Adipocyte (in vitro differentiated cells): ENCODE measurements at places on chromosomes 1 and 21.
A peak's percentile ranks its signal among the peaks of the same experiment; 100 is the strongest.

DNA sequence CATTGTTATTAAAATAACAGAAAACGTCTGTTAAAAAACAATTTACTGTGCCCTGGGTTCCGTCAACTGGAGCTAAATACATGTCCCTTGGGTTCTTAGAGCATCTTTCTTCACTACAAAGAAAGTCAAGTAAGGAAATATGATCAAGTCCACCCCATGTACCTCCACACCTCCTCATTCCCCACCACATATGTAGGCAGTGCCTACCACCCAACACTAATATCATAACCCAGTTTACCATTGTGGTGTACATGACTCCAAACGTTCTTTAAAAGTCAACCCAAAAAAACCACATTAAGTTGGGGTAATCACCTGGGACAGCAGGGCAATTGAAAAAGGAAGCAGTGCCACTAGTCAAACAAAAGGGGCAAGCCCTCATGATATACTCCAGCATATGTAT lies 7.8 kb upstream of the LRRC52 start:
- DNase-seq, result no peak

DNA sequence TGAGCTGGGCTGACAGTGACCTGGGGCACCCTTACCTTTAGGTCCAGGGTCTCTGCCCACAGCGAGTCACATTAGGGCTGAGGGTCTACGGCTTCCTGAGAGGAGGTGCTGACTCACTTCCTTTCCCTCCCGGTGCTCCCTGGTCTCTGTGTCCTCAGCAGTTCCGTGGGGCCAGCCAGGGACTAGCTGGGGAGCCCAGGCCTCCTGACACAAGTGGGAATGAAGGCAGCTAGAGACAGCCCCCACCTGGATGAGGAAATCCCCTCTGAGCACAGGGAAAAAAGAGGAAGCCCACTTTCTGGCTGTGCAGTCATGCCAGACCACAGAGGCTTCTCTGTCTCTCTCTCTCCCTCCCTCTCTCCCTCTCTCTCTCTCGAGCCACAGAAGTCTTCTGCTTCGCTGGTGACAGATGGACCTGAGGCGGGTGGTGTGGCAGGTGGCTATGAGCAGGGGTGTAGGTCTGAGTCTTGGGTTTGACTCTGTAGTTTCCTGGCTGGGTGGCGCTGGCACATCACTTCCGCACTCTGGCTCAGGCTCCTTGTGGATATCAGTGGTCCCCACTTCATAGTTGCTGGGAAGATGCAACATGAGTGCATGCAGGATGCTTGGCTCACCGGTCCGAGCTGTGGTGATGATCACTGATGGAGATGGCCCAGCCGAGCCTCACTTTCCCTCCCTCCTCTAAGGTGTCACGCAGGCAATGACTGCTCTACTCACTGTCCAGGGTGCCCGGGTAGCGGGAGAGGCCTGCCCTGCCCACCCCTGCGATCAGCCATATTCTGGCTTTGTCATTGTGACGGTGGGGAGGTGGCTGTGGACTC lies 3.5 kb downstream of the SLC66A1 start:
- peak; percentile 40 for DNase-seq

- DNase-seq, result no peak
Measured at GRCh38 chr1:240693036-240693435, 81.1 kb upstream of the GREM2 start.

DNA sequence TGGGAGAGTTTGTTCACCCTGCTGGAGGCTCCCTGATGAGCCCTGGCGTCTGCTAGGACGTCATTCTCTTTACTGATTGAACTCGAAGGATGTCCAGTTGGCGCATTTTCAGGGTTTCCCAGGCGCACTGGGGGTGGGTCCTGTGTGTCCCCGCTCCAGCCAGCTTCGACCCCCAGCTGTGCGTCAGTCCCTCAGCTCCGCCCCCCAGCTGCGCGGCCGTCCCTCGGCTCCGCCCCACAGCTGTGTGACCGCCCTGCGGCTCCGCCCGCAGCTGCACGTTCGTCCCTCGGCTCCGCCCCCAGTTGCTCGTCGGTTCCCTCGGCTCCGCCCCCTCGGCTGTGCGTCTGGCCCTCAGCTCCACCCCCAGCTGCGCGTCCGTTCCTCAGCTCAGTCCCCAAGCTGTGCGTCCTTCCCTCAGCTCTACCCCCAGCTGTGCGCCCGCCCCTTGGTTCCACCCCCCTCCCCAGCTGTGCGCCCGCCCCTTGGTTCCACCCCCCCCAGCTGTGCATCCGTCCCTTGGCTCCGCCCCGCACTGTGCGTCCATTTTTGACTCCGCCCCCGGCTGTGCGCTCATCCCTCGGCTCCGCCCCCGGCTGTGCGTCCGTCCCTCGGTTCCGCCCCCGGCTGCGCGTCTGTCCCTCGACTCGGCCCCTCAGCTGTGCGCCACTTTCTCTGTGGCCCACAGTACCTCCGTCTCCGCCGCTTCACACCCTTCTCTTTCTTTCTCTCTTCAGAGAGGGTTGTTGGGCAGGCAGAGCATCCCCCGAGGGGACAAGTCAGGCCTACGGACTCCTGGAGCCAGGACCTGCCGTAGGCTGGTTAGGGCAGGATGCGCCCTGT lies 61.3 kb downstream of the FAAP20 start:
- peak; percentile 100 for DNase-seq

DNA sequence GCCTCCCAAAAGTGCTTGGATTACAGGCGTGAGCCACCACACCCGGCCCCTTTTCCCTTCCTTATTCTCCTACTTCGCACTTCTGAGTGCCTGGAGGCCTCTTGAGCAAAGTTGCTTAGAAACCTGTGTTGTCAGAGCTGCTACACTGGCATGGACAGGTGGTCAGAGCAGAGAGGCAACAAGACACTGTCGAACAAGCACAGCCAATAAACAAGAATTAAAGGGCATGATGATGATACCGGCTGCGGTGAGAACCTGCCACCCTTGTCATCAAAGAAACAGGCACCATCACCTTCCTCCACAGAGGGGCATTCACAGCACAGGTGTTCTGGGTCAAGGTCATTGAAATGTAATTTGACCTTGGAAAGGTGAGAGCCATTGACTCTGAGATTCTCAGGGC lies 23.3 kb downstream of the STUM start:
- no peak for DNase-seq

DNA sequence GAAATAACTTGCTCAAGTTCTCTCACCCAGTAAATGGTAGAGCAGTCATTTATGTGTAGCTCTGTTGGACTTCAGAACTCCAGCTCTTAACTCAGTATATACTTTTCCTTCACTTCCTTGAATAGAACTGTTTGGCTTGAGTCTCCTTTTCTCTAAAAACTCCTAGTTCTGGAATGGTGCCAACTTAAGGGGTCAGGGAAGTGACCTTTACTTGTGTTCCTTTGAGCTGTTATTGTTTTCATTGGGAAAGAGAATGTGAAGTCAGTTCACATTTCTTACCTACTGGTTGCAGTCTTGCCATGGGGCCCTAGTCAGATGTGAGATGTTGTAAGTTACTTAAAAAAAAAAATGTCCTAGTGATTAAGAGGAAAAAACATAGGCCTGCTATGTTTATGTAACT lies 77.0 kb upstream of the MACF1 start:
- peak; percentile 75 for DNase-seq

GRCh38 chr1:7405844-7406500 lies 365.1 kb upstream of the VAMP3 start:
- DNase-seq, result no peak

DNA sequence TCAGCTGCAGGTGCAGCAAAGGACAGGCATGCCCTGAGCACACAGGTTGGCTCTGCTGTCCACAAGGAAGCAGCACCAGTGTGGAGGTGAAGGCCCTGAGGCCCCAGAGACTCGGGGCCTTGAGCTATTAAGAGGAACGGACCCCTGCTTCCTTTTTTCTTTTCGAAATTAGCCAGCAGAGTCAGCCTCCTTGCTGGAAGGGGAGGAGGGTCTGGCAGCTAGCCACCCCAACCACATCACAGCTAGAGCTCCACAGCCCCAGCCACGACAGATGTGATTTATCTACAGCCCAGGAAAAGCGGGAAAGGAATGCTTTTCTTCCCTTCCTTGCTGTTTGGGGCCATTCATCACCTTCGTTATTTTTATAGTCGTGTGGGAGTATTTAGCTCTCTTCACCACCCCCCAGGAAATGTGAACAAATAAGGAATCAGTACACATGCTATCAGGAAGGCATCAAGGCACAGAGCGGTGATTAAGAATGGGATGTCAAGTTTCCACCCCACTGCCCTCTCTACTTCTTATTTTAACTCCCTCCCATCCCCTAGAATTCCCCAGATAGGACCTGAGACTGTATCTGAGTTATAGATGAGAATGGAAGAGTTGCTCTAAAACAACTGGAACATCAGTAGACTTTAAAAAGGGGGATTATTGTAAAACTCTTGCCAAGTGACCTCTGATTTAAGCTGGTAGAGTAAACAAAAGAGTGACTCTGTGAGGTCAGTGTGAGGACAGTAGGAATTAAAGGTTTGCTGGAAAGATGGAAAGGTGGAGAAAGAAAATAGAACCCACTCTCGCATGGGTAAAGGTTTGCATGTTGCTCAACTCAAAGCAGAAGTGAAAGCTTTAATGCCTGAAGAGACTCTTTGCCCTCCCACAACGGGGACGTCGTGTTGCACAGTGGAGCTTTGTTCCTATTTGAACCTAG lies 224.7 kb upstream of the GJB5 start:
- DNase-seq, result no peak

- no peak for DNase-seq
Measured at GRCh38 chr1:145758116-145758515, 38.8 kb downstream of the CD160 start.

- no peak for DNase-seq
Measured at GRCh38 chr1:8866792-8867415, 11.6 kb downstream of the ENO1 start.
